ENCODE measurements at places on chromosomes 7 and 10.

DNA sequence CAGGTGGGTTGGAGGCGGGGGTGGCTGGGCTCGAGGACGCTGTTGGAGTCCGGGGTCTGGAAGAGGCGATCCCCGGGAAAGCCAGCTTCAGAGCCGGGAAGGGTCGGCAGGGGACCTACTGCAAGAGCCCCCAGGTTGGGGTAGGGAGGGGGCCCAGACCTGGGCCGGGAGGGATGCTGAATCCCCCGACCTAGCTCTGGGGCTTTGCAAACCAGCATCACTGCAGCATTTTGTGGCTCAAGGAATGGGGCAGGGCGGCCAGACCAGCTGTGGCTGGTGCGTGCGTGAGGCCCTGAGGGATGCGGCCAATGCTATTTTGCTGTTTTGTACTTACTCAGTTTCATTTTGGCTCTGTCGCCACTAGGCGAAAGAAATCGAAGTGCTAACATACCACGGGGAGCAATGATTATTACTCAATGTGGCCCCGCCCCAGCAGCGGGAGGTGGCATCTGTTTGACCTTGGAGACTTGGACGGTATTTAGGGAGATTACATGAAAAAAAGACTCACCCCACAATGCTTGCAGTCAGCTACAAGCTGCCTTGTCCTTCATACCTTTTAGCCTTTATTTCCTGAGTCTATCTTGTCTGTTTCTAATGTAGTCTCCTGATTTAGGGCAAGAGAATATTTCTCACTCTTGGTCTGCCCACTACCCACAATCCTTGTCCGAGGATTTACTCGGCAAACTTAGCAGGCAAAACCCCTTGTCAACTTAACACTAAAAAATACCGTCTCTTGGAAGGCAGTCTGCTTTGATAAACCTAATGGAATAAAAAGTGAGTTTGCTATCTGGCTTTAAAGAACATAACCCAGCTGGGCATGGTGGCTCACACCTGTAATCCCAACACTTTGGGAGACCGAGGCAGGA lies 16.2 kb downstream of the HSPB1 start:
- DNase-seq = peak; percentile 51

DNA sequence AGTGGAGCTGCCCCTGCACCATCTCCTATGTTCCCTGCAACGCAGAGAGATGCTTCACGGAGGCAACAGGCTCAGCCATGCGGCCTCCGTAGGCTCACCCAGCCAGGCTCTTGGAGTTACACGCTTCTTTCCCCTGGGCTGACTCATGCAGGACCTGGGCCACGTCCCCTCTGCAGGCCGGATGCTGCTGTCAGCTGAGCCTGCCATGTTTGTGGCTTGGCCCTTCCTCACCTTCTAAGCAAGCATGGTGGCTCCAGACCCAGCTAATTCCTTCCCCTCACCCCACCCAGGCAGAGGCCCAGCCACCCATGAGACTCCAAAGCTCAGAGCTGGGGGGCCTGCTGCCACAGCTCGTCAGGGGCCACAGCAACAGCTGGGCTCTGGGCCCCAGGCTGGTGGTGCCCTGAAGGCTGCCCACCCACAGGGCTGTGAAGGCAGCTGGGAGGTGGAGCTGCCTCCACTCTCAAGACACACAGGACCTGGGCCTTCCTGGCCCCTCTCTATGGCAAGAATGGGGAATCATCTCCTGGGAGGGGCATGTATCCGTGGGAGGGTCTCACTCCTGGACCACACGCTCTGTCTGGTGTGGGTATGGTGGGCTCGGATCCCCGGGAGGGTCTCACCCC lies 219.6 kb downstream of the ELFN1 start:
- no peak for DNase-seq

DNA sequence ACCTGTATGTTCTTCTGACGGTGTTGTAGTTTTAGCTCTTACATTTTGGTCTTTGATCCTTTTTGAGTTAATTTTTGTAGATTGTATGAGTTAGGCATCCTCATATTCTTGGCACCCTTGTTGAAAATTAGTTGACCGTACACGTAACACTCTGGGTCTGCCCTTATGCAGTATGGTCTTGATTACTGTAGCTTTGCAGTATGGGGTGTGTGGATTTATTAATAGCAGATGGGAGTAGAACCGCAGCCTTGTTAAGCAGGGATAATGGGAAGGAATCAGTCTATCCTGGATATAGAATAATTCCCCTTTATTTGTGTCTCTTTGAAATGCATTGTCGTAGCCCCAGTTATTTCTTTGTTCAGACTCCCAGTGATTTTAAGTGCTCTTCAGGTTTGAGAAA lies 95.5 kb downstream of the UBE3C start:
- no peak for DNase-seq

GRCh38 chr7:2729893-2730716 lies 42.1 kb downstream of the AMZ1 start:
- no peak for DNase-seq

DNA sequence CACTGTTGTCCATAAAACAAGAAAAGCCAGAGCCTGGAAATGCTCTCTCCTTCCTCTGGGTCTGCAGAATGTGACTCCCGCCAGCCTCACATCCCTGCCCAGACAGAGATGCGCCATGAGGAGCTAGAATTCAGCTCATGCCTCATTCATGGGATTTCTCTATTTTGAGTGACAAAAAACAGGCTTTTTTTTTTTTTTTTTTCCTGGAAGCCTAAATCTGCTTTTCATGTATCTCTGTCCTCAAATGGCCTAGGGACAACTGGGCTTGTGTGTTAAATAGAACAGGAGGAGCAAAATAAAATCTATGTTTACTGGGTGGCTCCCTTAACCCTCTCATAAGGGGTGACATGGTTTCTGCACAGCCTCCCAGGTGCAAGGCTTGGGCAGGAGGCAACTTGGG lies 679.7 kb upstream of the AUTS2 start:
- DNase-seq = no peak

- DNase-seq = no peak
Measured at GRCh38 chr10:30782537-30783461, 153.2 kb upstream of the LYZL2 start.

DNA sequence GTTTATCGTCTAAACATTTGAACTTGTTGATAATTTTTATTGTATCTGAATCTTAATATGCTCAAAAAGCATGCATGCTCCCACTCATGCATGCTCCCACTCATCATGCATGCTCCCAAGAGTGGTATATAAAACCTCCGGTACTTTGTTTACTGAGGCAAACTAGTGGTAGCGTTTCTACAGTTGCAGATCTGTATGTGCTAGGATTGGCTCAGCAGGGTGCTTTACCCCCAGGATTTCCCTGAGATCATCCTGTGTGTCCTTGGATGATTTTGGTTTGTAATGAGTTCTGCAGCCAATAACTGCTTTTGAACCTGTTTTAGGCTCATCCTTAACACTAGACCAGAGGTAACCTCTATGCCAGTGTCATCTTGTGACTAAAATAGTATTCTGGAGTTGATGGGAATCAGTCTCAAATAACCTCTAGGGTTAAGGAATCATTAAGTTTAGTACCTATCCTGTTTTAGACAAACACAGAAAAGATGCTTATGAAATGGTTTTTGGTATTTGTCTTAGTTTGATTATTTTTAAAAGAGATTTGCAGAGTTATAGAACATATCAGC lies 40.4 kb downstream of the PHTF2 start:
- no peak for DNase-seq

GRCh38 chr7:113320419-113320818 lies 202.1 kb upstream of the SMIM30 start:
- DNase-seq = no peak

DNA sequence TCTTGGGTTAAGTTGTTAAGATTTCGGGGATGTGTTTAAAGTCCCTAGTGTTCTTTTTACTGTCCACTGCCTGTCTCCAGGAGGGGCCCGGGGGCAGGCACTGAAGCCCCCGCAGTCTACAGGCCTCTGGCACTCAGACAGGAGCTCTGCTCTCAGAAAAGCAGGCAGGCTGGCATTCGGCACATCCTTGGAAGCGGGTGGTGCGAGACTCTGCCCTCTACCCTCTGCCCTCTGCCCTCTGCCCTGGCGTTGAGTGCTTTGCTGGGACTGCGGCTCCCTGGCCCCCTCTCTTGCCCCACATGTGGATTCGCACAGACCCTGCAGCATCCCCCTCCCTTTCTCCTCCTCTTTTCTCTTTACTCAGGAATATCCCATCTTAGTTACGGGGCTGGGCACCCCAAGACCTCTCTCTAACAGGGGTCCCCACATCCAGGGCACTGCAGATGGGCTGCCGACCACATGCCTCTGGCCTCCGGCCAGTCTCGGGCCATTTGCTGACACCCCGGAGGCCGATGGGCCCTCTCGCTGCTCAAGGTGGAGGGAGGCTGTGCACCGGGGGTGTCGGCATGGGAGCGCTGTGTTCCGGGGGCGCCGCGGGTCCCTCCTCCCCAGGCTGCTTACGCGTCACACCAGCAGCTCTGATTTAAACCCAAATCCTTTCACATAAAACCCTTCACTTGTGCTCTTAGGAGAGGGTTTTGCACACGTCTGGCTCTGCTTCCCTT lies 479.9 kb downstream of the DNAJB6 start:
- DNase-seq = no peak

DNA sequence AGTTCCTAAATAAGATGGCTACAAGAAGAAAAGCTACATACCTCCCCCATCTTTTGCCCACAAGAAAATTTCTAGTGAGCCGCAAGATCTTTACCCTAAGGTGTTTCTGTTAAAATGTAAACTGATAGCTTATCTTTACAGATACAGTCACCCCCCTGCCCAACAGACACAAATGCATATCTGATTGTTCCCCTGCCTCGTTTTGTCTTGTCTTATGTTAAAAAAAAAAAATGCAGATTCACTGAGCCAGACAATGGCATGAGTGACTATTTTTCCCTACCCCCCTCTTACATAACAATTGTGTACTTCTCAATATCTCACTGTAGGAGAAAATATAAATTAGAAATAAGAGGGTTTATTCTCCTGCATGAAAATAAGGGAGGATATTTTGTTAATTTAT lies 8.5 kb downstream of the ZNF138 start:
- no peak for DNase-seq

DNA sequence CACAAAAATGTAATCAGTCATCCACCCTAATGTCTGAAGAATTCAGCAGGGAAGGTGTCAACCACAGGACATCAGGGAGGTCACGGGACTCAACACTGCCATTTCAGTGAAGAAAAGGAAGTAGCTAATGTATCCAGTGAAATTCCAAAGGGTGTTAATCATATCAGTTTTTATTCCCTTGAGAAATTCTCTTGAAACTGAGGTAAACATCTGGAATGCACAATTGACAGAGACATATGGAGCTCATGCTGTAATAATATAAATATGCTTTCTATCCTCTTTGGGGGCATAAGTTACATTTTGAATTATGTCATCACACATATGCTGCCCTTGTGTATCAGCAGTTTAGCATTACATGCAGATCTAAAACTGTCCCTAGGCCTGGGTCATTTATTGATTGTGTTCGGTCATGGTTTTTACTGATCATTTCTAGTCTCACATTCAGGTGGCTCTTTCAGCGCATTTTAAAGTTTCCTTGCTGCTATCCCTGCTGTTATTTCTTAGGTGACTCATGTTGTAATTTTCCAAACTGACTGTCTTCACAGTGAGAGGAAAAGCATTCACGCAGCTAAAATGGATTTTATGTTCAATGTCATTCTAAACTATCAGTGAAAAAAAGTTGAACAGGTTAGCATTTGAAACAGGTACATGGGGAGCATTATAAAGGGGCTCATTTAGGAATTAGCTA lies 273.9 kb downstream of the TSPAN12 start:
- DNase-seq = no peak

DNA sequence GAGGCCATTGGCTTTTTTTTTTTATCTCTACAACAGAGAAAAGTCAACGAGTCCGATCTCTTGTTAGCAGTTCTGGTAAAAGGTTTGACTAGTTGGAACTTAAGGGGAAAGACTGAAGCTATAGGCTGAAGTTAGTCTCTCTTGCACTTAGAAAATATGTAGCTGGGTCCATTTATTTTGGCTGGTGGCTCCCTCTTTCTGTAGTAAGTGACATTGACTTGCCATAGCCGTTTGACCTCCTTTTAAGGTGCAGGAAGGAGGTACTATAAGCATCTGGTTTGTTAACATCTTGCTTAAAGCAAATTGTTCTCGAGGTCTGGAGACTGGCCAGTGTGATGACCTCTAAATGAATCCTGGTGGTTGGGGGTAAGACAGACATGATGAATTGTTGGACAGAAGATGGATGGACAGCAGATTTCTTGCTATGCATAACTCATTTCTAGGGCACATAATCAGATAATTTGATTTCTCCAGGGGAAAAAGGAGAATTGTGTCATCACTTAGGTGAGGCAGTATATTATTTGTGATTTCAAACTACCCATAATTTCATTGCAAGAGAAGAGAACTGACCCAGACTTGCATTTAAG lies 356.3 kb upstream of the GALNT17 start:
- DNase-seq = no peak

GRCh38 chr10:132584081-132584480 lies 46.5 kb downstream of the INPP5A start:
- no peak for DNase-seq

DNA sequence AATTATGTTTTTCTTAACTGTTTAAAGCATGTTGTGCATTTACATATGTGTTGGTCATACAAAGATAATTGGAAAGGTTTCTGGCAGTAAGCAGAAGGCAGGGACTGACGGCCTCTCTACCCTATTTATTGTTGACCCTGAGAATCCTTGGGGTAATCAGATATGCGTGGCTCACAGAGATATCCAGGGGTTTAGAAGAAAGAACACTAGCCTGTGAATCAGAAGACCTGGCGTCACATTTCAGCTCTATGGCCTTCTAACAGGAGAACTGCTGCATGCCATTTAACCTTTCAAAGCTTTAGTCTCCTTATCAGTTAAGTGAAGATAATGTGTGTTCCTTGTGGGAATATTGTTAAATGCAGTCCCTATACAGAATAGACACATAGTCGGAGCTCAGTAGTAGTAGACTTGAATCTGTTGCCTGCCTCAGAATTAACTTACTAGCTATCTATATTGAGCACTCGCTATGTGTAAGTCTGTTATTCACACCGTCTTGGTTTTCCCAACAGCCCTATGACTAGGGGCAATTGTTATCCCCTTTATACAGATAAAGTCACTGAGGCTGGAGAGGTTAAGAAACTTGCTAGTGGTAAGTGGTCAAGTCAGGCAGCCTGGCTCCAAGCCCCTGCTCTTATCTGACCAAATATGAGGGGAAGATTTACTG lies 129.6 kb upstream of the ANKRD1 start:
- no peak for DNase-seq

DNA sequence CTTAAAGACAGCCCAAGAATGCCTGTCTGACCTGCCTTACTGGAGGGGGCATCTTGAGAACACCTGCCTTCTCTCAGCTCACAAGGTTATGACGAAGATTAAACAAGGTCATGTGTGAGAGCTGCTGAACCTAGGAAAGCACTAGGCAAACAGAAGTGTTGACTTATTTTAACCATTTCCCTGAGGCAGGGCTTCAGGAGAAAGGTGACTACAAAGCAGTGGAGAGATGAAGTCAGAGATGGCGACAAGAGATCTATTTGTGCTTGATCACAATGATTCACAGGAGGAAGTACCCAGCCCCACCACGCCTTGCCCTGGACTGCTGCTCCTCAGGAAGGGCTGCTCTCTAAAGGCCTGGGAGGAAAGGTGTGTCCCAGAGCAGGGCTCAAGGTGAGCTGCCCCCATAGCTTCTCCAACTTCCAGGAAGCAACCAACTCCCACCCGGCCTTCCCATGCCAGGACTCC lies 27.8 kb downstream of the STN1 start:
- DNase-seq = no peak
